ENCODE measurements at places on chromosomes 7 and 10.

GRCh38 chr10:78332657-78333056 is 299.0 kb downstream of the RPS24 start:
- DNase-seq = no peak

GRCh38 chr10:81843042-81843441 is 32.0 kb upstream of the NRG3 start:
- no peak for DNase-seq

DNA sequence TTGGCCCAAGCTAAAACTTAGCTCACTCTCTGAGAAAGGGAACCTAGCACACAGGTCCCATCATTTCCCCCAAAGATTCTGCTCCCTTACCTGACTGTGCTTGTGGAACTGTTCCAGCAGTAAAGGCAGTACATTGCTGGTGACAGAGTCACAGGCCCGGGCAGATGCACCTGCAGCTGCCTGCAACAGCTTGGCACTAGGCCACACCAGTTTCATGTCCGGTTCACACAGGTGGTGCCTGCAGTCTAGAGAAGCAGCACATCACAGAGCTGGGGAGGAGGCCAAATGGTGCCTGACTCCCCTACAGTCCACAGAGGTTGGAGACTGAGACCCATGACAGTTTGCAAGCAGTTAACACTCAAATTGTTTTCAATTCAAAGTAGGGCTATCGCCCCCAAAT is 22.2 kb downstream of the ZDHHC16 start:
- DNase-seq = no peak

- no peak for DNase-seq
Observed at GRCh38 chr10:10513898-10514297, 503.8 kb upstream of the CELF2 start.

- DNase-seq = no peak
Observed at GRCh38 chr10:84715911-84716310, 387.5 kb downstream of the CCSER2 start.

GRCh38 chr7:1368184-1368681 is 91.0 kb downstream of the MICALL2 start:
- DNase-seq = no peak

DNA sequence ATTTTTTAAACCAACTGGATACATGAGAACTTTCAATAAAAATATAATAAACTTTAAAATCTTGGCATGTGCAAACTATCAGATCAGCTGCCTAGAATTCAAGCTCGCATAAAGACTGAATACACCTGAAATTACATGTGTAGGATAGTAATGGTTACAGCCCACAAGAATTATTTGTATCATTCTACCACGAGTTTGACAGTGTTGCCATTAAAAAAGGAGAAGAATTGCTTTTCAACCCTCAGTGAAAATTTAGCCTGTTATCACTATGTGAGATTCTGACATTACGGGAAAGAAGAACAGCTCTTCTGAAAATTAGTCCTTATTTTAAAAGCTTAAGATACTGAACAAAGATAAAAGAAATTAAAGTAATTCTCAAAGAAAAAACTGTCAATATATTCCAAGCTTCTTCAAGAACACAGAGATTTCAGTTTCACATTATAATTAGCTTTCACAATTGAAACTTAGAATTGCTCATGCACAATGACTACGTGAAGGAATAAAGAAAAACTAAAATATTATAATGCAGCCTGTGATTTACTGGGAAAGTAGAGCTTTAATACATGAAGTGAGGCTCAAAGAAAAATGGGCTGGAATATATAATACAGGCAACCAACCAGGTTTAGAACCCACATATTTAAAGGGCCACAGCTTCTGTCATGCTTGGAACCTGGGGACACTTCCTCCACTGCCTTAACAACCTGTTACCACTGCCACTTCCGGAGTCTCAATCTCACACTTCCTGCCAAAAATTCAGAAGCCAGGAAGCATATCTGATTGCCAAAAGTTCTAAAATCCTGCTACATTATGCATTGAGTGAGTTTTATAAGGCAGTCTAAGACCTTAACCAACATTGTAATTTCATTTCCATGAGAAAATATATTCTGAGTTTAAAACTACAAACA is 23.2 kb downstream of the TPK1 start:
- no peak for DNase-seq

DNA sequence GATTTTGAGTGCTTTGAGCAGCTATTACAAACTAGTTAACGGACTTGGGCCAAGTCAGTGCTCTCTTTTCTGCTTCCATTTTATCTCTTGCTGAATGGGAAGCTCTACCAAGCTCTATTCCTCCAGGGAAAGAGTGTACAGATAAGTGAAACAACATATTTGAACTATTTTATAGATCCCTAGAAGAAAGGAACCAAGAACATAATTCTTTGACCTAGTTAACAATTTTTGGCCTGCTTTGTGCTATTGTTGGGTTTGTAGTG is 244.8 kb downstream of the PRKG1 start:
- no peak for DNase-seq

- no peak for DNase-seq
Observed at GRCh38 chr7:972110-972509, 3.2 kb downstream of the COX19 start.

- DNase-seq = no peak
Observed at GRCh38 chr10:123241391-123242141, 87.4 kb downstream of the BUB3 start.

GRCh38 chr10:96222908-96223307 is 48.5 kb downstream of the BLNK start:
- no peak for DNase-seq

- DNase-seq = no peak
Observed at GRCh38 chr7:70645279-70645678, 486.7 kb upstream of the GALNT17 start.

DNA sequence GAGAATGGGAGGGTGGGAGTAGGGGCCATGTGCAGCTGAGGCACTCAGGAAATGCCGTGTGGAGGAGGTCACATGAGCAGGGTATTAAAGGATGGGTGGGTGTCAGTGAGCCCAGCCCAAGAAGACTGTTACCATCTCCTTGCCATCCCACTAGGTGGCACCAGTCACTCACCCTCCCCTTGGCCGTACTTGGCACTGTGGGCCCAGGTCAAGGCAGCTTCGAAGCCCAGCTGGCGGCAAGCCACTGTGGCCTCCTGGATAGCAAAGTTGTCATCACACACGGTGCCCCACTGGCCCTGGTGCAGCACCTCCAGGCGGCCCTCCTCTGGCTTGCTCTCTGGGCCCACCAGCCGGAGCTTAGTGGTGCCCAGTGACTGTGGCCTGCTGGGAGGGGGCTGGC is 5.4 kb downstream of the LOXL4 start:
- no peak for DNase-seq

- peak; percentile 57 for DNase-seq
Observed at GRCh38 chr10:630581-631073, 58.8 kb downstream of the DIP2C start.

- no peak for DNase-seq
Observed at GRCh38 chr7:128003167-128003566, 28.1 kb downstream of the LRRC4 start.

GRCh38 chr10:12466704-12467305 is 117.5 kb downstream of the CAMK1D start:
- no peak for DNase-seq

DNA sequence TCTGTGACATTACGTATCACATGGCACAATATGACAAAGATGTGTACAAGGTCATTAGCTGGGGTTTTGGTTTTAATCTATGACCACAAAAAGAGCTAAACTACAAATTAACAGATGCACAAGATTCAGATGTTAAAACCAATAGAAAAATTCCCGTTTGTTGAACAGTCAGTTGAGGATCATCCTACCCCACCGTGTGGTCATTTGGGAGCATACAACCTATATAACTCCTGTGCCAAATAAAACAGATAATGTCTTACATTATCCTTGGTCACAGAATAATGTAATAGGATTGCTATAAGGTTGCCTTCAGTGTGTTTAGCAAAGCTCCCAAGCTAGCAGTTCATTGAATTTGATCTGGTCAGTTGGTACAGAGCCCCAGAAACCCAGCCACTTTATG is 28.2 kb downstream of the ASNS start:
- no peak for DNase-seq

DNA sequence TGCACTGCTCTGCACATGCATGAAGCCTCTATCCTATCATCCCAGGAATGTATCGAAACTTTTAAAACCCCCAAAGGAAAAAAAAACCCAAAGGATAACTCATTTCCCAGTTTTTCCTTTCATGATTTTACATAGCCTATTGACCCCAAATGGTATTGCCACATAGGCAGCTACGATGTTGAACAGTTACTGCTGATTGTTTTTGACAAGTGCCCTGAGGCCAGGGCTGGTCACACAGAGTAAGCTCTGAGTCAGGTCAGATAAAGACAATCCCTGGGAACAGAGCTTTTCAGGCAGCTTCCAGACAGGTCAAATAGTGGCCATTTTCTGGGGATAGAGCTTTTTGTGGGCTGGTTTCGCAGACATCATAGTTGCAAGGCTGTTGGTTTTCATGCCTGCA is 52.1 kb downstream of the MYL10 start:
- no peak for DNase-seq
